Small intestine (tissue), 16 donors: ENCODE measurements at places on chromosomes 12 and 14. TPM values are rescaled to one million over a fixed set of nuclear protein-coding genes. Genes with fewer than 3 reads are reported as not detected.

Gene PACS2
- 45.6 TPM for polyA plus RNA-seq

Gene VPS33A
- polyA plus RNA-seq, result 14.6 TPM

Gene POTEM
- not detected for polyA plus RNA-seq

Gene LRP1-AS
- polyA plus RNA-seq, result 0.15 TPM

Gene KRT79
- polyA plus RNA-seq, result not detected

Gene HAL
- polyA plus RNA-seq, result 1.1 TPM

Gene PYGL
- polyA plus RNA-seq, result 7.0 TPM

Gene GARIN6
- not detected for polyA plus RNA-seq

Gene TSFM
- 22.4 TPM for polyA plus RNA-seq

Gene FAM90A1
- polyA plus RNA-seq, result 0.65 TPM

Gene PRIMA1
- polyA plus RNA-seq, result 0.22 TPM

- DNase-seq, result no peak
Measured at GRCh38 chr12:10159280-10159679, 12.7 kb downstream of the OLR1 start.

- peak; percentile 80 for DNase-seq
Measured at GRCh38 chr14:102694530-102695166, 82.6 kb upstream of the TRAF3 start.

GRCh38 chr14:105058521-105059034, 6.7 kb downstream of the GPR132 start:
- DNase-seq, result no peak

DNA sequence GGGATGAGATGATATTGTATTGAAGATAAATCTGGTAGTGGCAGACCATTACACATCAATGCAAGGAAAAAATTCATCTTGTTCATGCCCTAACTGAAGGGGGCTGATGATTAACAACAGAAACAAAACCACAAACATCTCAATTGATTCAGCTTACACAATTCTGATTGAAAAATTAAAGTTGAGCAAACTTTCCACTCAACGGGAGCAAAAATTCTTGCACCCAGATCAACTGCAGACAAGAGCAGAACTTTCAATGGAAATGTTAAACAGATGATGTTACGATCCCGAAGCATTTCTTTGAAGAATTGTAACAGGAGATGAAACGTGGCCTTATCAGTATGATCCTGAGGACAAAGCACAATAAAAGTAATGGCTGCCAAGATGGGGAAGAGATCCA, 172.4 kb upstream of the SOX5 start:
- no peak for DNase-seq

- peak; percentile 42 for DNase-seq
Measured at GRCh38 chr12:130920723-130921381, 32.9 kb upstream of the ADGRD1 start.

GRCh38 chr14:32710731-32711680, 227.7 kb upstream of the NPAS3 start:
- peak; percentile 36 for DNase-seq

DNA sequence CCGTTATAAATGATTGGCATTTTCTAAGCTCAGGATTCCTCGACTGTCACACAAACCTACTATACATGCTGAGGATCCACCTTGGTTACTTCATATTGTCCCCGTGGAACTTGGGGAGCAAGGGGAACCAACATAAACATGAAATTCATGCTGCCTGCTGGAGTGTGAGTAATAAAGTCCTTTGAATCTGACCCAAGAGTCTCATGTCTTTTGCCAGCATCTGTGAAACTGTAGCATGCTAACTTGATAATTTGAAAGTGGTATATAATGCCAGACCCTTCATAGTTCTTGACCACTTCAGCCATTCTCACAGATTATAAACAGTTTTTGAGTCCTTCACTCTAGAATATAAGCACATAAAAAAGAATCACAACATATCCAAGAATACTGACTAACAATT, 17.1 kb downstream of the SLC35F4 start:
- no peak for DNase-seq

- no peak for DNase-seq
Measured at GRCh38 chr12:105992849-105993740, 145.7 kb downstream of the NUAK1 start.

DNA sequence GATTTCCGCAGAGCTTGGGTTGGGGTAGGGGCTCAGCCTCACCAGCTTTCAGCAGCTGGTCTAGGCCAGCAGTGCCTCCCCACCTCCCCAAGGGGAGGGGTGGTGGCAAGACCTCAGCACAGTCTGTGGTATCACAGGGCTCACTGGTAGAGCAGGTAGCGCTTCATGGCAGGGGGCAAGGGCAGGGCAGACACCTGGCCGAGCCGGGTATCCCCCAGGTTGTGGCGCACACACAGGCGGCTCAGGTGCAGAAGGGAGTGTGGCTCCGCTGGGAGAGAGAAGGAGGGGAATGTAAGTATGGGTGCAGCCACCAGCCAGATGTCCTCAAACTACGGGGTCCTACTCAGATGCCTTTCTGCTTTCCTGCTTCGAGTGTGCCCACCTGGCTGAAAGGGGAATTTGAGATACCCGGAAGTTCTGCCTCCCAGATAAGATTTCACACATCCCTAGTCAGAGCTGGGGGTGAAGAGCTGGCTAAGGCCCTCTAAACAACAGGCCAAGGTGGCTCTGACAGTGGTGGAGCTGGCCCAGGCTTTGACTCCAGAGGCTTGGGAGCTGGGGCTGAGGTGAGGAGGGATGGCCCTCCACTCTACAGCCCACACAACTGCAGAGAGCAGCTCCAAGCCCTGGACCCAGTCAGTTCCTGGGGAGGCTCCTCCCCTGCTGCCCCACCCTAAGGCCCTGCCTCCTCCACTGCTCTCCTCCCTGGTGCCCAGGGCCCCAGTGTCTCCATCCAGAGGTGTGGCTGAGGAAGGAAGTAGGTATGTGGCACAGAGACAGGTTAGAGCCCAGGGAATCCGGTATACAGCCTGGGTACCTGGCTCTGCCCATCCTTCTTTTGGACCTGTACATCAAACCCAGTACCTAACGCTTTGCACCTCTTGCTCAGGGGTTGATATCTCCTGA, 1.8 kb downstream of the SPSB2 start:
- DNase-seq, result peak; percentile 78

- no peak for DNase-seq
Measured at GRCh38 chr12:29234965-29235626, 86.0 kb downstream of the FAR2 start.

- DNase-seq, result no peak
Measured at GRCh38 chr12:39331539-39332261, 111.2 kb downstream of the KIF21A start.

- no peak for DNase-seq
Measured at GRCh38 chr12:112936927-112937326, 1.3 kb upstream of the OAS3 start.

GRCh38 chr12:66047411-66048021, 83.0 kb downstream of the LLPH start:
- no peak for DNase-seq

GRCh38 chr12:56230432-56231183, 757 bp downstream of the SLC39A5 start:
- DNase-seq, result peak; percentile 97

- DNase-seq, result no peak
Measured at GRCh38 chr14:55309761-55310365, 38.6 kb downstream of the FBXO34 start.

DNA sequence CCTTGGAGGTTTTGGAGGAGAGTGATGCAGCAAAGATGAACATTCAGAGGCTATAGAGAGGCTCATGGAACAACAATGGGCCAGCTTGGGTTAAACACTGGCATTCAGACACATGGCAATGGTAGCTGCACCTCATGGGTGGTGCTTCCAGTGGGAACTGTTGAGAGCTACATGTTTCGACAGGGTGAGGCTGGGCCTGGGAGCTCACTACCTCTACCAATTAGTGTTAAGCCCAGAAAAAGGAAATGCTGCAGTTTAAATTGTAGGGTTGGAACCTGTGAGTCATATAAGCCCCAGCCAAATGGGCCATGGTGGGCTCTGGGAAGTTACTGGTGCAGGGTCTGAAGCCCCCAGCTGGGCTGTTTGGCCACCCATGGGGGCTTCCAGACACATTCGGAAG, 279.7 kb downstream of the ZFP36L1 start:
- no peak for DNase-seq

DNA sequence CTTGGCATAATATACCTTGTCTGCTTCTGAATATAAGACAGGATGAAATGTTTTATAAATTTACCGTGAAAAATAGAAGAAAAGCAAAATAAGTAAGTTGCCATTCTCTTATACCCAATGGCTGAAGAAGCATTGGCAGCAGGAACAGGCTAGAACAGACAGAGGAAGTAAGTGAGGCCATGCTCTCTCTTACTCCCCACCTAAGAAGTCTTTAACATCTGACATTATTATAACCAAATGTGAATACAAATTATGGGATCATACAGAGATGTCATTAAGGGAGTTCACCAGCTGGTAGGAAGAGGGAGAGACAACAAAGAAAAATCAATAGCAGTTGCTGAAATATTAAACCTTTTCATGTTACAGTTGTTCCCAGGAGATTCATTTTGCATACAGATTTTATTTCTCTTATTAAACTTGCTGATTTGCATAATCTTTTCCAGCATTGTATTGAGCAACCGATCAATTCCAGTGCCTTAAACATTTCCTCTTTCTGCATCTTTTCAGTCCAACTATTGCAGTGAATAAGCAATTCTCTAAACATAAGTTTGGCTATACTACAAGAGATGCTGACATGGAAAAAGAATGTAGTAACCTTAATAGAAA, 270.6 kb downstream of the SLC6A15 start:
- no peak for DNase-seq

DNA sequence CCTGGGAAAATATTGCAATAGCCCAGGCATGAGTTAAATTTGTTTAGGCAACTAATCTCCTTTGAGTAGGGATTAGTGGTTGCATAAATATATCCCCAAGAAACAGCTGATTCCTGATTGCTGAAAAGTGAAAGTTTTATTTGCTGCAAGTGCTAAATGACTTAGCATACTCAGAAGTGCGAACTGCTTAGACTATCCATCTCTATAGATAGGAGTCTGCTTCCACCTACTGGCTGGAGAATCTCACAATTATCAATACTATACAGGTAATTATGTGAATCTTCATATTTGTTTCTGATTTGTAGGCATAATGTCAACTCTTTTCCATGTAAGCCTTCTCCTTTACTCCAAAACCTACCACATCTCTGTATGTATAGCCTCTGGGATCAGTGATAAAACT, 12.0 kb upstream of the SLCO1B3 start:
- peak; percentile 25 for DNase-seq
